Spinal cord (tissue), 10 donors: ENCODE measurements at places on chromosomes 11 and 22.

DNA sequence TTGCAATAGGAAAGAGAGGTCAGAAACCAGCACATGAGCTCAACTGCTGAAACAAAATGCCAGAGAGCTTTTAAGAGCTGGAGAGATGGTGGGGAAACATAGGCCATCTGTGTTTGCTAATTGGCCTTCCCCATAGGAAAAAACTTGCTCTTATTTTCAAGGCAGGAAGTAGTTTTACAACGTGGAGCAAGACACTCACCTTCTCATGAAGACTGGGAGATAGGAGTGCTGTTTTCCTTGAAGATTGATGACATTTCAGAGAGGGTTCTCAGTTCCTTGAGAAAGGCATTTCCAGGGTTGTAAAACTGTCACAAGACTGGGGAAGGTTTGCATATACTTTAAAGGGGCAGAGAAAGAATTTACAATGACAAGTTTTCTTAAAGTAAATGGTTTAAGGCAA lies 586.3 kb upstream of the RAG2 start:
- no peak for DNase-seq

GRCh38 chr11:92843455-92843854 lies 126.0 kb upstream of the MTNR1B start:
- DNase-seq, result no peak

DNA sequence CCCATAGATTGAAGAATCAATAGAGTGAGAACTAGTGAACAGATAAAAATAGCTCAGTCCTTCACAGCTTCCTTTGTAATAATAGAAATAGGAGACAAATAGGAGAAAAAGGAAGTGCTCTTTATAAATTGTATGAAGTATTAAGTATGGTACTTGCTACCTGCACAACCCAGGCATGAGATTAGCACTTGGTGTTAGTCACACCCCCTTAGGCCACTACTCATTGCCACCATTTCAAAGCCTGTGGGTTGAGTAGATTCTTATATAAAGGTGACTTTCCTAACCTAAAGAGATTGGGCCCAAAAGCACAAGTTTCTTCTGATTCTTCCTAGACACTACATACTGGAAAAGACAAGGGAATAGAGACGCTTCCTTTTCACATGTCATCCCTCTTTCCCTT lies 37.7 kb upstream of the ADORA2A start:
- no peak for DNase-seq

DNA sequence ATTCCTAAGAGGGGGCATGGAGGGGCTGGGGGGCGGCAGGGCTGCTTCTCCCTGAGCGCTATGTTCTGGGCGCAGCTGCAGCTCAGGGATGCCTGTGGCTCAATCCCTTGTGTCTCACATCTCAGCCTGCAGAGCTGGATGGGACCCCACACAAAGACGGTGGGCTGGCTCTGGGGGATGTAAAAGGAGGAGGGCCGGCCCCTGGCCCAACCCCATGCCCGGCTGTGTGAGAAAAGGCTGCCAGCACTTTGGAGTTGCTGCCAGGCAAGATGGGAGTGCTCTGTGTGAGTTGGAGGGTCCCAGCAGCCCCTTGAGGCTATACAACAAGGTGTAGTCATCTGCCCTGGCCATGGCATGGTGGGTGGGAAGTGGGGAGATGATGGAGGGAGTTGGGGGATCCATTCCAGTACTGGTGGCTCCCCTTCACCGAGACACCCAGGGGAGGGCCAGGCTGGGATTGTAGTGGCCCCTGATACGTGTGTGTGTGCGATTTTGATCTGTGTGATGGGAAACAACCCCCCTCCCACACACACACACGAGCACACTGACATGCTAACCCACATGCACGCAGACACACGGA lies 1.3 kb upstream of the TBX10 start:
- DNase-seq, result no peak

DNA sequence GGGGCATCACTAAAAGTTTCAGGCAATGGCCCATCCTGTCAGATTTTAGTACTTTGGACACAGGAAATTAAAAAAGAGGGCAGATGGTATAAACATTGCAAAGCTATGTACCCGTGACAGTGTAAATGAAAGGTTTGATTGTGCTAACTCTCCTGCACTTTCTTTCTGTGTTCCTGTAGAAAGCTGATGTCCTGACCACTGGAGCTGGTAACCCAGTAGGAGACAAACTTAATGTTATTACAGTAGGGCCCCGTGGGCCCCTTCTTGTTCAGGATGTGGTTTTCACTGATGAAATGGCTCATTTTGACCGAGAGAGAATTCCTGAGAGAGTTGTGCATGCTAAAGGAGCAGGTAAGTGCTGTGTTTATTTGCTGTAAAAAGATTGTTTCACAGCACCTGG lies 10.3 kb downstream of the CAT start:
- no peak for DNase-seq

- DNase-seq, result no peak
Observed at GRCh38 chr11:68065841-68066240, 27.0 kb downstream of the TCIRG1 start.

DNA sequence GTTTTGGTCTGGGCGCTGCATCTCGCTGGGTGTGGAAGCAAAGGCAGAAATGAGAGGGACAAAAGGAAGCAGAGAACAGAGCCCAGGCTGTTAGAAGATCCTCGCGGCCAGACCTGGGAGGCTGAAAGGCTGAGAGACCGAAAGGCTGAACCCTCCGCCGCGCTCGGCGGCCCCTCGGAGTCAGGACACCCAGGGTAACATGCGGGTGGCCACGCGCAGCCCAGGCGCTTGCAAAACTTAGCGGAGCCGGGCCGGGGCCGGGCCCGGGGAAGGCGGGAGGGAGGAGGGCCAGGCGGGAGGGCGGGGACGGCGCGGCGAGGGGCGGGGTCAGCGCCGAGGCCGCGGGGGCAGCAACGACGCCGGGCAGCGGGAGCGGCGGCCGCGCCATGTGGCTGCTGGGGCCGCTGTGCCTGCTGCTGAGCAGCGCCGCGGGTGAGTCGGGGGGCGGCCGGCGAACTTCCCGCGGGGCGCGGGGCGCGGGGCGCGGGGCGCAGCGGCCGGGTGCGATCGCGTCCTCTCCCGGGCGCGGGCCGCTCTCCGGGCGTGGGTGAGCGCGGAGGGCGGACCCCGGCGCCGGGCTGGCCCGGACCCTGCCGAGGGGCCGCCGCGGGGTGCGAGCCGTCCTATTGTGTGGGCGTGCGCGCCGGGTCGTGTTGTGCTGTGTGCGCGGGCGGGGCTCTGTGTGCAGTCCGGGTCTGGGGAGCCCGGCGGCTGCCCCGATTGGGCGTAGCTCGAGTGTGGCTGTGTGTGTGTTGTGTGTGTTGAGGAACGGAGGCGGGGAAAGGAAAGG lies at the start of gene LDLRAD3:
Gene LDLRAD3 (plus strand): TSS at position 350 of the 790 bp plus-strand sequence. CDS start 37 bp downstream, at position 387.
- DNase-seq, result peak; percentile 35
